ENCODE measurements at places on chromosomes 16 and 17. TPM values are rescaled to one million over a fixed set of nuclear protein-coding genes. Genes with fewer than 3 reads are reported as not detected.
A peak's percentile ranks its signal among the peaks of the same experiment; 100 is the strongest.

Gene NTN1
- 10.4 TPM for total RNA-seq

- H3K27me3 ChIP-seq: peaks cover 5% of the 10 kb centered on the region
- H3K36me3 ChIP-seq: no peaks in the 10 kb centered on the region
- H3K27ac ChIP-seq: no peak overlapping the region
- no peak for DNase-seq
These were observed 2.0 kb upstream of the TSPOAP1 start for GRCh38 chr17:58330538-58330996.

DNA sequence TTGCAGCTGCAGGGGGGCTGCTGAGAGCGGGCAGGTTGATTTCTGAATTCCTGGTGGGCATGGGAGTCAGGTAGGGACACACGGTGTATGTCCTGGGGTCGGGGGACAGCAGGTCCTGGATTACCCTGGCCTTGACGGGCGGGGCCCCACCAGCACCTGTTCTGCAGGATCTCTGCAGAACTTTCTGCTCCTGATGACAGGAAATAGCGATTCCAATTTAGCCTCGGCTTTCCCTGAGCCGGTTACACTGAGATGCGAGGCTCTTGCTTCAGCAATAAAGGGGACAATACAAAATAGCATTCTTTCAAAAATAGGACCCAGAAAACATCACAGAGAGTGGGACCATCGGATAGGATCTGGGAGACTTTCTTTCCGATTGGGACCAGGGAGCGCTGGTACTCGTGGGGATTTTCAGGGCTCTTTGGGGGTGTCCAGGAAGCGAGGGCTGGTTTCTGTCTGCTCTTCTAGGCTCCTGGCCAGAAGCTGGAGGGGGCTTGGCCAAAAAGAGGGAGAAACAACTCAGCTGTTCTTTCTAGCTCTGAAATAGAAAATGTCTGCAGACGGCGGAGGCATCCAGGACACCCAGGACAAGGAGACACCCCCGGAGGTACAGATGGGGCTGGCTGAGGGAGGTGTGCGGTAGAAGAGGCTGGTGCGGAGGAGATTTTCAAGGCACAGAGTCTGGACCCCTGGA lies 642 bp downstream of the ZNF205 start:
- H3K27ac ChIP-seq: peak overlapping the region; percentile 96
- peak; percentile 54 for DNase-seq
- H3K27me3 ChIP-seq: no peaks in the 10 kb centered on the region
- peaks cover 17% of the 10 kb centered on the region for H3K36me3 ChIP-seq
- peak overlapping the region; percentile 68 for H3K4me3 ChIP-seq

DNA sequence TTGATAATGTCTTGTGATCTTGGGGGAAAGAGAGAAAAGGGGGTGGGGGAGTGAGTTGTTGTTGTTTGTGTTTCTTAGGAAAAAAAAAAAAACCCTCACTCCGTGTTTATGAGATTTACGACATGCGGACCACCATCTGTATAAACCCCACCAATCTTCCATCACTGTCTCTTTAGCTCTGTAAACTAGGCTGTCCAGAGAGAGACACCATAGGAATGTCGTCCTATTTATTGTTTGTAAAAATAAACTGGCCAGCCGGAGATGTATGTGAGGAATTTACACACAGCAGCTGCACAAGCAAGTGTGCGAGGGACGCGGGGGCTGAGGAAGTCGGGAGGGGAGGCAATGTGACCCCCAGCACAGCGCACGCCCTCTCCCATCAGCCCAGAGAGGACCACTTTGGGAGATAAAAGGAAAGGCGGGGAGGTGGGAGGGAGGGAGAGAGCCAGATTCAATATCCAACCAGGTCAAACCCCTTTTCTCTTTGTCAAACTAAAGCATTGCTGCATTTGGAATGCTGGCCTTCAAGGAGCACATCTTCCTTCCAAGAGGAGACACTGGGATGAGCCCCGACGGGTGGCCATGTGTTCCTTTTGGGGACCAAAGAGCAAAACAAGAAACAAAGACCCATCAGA lies 136.2 kb upstream of the SALL1 start:
- H3K36me3 ChIP-seq: no peaks in the 10 kb centered on the region
- H3K4me1 ChIP-seq: no peaks in the 10 kb centered on the region
- no peak overlapping the region for H3K27ac ChIP-seq
- H3K4me3 ChIP-seq: no peak overlapping the region
- DNase-seq: no peak

Gene CPHXL2
- not detected for total RNA-seq

DNA sequence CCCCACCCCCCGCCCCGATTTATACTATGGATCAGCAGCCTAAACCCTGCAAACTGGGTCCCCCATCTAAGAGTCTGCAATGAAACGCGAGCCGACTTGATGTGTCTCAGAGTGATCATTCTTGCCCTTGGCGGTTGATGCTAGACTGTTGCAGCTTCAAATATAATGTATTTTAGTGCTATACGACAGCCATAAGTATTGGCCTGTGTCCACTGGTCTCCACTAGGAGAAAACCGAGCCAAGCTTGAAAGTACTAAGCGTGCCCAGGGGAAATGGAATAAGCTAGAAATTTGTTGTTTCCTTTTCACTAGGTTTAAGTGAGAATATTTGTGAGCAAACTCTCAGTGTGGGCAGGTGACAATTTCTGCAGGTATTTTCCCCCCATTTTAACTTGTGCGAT lies 711.2 kb downstream of the MAF start:
- H3K4me1 ChIP-seq: no peaks in the 10 kb centered on the region
- H3K4me3 ChIP-seq: no peak overlapping the region
- no peaks in the 10 kb centered on the region for H3K36me3 ChIP-seq
- no peak overlapping the region for H3K27ac ChIP-seq

- H3K4me1 ChIP-seq: no peaks in the 10 kb centered on the region
- H3K36me3 ChIP-seq: no peaks in the 10 kb centered on the region
These were observed 2.1 kb downstream of the SCARF1 start for GRCh38 chr17:1643293-1643998.

DNA sequence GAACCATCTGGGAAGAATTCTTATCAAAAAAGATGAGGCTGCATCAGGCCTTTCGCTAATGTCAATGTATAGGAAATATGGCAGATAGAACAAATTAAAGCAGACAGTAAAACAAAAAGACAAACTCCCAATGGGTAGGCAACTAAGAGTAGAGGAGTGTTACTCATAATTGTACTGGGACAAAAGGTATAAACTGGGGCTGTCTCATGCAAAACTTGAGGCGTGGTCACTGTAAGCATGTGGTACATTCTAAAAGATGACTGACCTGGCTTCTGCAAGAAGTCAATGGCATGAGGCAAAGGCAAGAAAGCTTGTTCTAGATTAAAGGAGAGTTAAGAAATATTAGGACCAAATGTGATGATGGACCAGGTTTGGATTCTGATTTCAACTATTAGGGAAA lies 26.7 kb downstream of the SMIM36 start:
- H3K36me3 ChIP-seq: no peaks in the 10 kb centered on the region
- H3K4me1 ChIP-seq: no peaks in the 10 kb centered on the region
- DNase-seq: no peak
- H3K27ac ChIP-seq: no peak overlapping the region
- no peak overlapping the region for H3K4me3 ChIP-seq

Gene SLC9A5
- total RNA-seq: 1.7 TPM

Gene BRD7
- 81.6 TPM for total RNA-seq

DNA sequence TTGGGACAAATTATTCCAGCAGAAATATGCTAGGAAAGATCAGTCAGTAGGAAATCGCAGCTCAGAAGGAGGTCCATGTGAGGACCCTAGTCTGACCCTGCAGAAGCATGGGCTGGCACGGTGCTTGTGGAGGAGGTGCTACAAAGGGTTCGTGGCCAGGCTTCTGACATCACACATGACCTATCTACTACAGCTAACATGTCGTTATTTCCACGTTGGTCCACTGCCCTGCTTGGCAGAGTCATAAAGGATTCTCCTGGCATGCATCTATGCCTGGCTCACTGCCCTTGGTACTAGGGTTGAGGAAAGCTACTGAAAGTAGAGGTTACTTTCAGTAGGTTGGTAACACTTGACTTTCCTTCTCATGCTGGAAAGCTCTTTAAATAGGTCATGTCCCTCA lies 118.1 kb upstream of the SHISA6 start:
- H3K36me3 ChIP-seq: no peaks in the 10 kb centered on the region
- H3K27me3 ChIP-seq: no peaks in the 10 kb centered on the region
- H3K4me3 ChIP-seq: no peak overlapping the region
- no peak overlapping the region for H3K27ac ChIP-seq

GRCh38 chr16:84907575-84907974 lies 87.8 kb downstream of the CRISPLD2 start:
- H3K27me3 ChIP-seq: no peaks in the 10 kb centered on the region
- no peaks in the 10 kb centered on the region for H3K4me1 ChIP-seq
- H3K4me3 ChIP-seq: no peak overlapping the region
- no peak for DNase-seq

Gene SPHK1
- total RNA-seq: 5.4 TPM

- no peak overlapping the region for H3K4me3 ChIP-seq
- DNase-seq: peak; percentile 41
- H3K36me3 ChIP-seq: no peaks in the 10 kb centered on the region
- H3K4me1 ChIP-seq: peaks cover 1% of the 10 kb centered on the region
- no peaks in the 10 kb centered on the region for H3K27me3 ChIP-seq
These were observed 419.4 kb downstream of the PMP22 start for GRCh38 chr17:14845591-14846281.

Measured in SJCRH30 (cell line).